Stimulated activated CD8-positive, alpha-beta memory T cell treated with anti-CD3 and anti-CD28 coated beads, Interleukin-4, amount 100 ng/mL, for 4 hours (primary cell): ENCODE measurements at places on chromosomes 2 and 18.

DNA sequence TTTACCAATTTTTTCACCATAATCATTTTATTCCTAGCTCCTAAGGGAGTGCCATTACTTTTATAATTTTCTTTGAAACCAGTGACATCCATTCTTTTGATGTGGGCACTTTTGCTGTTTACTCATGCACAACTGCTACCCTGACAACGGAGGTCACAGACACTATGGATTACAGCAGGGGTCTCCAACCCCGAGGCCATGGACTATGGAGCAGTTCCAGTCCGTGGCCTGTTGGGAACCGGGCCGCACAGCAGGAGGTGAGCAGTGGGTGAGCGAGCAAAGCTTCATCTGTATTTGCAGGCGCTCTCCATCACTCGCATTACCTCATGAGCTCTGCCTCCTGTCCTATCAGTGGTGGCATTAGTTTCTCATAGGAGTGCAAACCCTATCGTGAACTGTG is 34.6 kb downstream of the PRPF40A start:
- no peak for DNase-seq

- no peak for DNase-seq
Observed at GRCh38 chr2:41990245-41990644, 57.6 kb upstream of the PKDCC start.

DNA sequence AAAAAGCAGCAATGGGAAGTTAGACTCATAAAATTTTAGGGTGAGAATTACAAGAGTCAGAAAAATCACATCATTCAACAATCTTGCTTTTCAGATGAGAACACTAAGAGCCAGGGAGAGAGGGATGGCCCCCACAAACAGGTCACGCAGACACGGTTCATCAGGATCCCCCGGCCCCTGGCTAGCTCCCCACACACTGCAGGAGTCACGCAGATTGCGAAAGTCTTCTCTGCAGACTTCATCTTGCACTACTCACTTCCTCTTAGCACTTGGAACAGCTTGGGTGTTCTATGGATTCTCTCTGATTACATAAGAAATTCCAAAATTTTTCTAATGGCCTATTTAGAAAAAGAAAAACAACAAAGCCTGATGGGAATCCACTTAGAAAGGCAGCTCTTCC is 21.6 kb upstream of the SULT1C2 start:
- no peak for DNase-seq

DNA sequence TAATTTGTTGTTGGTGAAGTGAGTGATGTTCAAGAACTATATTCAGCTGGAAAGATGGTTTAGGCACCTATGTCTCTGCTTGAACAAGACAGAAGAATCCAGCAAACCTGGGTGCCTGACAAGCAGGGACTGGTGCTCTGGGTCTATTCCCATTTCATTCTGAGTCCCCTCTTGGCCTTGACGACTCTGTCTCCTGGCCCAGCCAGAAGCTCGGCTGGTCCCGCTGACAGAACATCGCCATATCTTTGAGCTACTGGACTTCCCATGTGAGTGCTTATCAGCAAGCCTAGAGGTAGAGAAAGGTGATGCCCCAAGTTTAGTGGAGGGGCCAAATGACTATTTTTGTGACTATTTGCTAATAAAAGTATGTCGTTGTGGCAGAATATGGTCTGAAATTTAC is 48.2 kb downstream of the SDC1 start:
- no peak for DNase-seq

DNA sequence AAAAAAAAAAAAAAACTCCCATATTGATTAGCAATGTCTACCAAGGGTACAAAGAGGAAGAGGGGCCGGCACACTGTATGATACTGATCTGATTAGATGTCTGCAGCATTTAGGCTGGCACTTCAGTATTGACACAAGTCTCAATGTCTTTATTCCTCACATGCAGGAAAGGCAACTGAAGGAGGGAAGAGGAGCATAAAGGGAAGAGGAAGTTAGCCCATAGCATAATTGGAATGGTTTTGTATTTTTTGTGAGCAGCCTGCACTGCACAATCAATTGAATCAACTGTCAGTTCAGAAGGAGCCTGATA is 79.0 kb downstream of the DNER start:
- DNase-seq = no peak

- no peak for DNase-seq
Observed at GRCh38 chr18:75827751-75828287, 400.3 kb upstream of the SMIM21 start.

GRCh38 chr2:46539327-46540276 is 60.2 kb downstream of the TMEM247 start:
- DNase-seq = no peak

DNA sequence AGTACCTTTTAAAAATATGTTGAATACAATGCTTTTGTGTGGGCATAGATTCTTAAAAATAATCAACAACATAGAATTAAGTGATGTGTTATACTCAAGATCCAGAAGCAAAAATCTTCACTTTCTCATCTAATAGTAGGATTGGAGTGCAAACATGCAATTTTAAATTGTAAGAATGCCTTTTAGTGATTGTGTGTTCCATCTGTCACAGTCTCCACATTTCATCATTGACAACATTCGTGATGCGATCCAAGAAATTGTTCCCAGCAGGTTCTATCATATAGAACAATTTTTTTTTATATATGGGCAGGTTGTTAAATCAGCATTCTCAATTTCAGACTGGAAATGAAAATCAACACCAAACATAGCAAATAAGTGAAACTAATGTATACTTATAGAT is 1671.8 kb upstream of the SLC39A10 start:
- DNase-seq = no peak

DNA sequence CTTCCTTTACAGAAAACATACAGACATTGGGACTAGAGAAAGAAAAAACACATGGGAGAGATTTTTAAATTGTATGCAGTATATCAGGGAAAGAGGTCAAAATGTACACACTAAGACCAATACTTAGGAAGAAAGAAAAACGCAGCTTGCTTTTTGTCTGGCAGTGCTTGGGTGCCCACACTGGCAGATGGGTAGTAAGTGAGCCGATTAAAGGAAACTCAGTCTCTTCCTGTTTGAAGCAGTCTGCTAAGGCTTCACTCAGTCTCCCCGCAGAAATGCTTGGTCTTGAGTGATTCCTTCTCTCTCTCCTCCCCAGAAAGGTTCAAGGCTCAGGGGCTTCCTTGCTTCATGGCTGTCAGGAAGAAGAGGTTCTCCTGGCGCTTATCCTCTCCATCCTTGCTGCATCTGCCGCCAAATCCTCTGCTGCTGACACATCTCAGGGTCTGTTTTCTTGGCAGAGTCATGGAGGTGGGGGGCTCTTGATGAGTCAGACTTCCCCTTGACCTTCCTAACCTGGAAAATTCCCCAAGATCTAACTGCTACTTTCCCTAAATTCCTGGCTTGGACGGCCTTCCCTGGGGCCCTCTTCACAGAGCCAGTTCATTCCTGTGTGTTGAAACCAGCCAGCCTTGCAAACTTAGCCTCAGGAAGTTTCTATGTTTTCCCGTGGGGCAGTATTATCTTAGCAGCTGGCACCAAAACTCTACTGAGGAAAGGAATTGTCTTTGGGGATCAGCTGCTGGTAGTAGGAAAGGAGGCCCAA is 10.5 kb upstream of the TMSB10 start:
- DNase-seq = no peak

DNA sequence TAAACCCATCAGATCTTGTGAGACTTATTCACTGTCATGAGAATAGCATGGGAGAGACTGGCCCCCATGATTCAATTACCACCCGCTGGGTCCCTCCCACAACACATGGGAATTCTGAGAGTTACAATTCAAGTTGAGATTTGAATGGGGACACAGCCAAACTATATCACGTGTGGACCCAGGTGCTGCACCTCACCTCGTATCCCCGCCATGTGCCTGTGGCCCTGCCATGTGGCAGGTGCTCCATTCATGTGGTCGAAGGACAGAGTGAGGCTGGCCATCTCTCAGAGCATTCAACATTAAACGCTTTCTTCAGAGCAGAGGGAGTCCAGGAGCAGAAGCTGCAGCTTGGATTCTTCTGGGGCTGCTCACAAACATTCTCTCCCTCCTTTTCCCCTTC is 32.3 kb downstream of the MROH2A start:
- DNase-seq = no peak

GRCh38 chr2:83370419-83370762 is 1088.7 kb downstream of the SUCLG1 start:
- no peak for DNase-seq

DNA sequence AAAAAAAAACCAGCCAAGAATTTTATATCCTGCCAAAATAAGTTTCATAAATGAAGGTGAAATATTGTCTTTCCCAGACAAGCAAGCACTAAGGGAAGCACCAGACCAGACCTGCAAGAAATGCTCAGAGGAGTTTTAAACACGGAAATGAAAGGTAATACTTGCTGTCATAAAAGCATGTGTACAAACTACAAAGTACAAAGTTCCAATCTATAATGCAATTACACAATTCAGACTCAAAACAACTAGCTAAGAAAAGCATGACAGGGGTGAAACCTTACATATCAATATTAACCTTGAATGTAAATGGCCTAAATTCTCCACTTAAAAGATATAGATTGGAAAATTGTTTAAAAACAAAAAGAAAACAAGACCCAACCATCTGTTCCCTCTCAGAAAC is 45.0 kb upstream of the ASXL3 start:
- DNase-seq = no peak

DNA sequence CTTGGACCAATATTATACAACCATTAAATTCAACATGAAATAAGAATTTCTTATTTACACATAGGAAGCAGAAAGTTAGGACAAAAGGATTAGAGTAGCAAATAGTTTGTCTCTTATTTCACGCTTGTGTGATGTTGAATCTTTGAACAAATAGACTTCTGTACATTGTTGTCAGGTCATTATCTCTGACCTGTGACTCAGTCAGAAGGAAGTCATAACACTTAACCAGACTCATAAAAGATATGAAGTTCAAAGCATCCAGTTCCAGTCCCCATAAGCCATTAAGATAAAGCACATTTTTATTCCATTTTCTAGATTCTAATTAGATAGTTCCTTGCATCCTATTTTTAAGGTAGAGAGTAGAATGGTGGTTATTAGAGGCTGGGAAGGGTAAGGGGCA is 130.8 kb downstream of the UPP2 start:
- no peak for DNase-seq

- DNase-seq = no peak
Observed at GRCh38 chr18:48059455-48060010, 129.1 kb upstream of the SMAD2 start.

DNA sequence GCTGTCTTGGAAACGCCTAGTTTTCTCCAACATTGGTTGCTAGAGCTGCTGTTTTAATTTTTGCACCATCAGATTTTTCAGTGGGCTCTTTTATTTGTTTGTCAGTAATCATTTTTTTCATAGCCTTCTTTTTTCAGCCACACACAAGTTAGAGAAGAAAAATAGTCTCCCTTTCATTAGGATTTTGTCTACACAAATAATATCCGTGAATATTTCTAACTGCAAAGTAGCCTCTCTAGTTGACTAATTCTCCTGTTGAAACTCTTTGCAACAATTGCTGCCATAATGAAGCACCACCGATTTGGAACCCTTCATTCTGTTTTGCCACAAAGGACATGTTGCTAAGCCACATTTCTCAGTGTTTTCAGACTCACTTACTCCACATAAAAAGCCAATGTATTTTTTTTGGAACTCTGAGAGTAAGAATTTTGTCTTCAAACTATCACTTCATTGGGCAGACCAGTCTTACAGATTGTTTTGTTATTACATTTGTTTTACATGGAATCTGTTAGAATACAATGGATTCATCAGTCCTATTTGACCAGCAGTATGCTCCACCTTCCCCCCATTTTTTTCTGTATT is 9.6 kb downstream of the KCNJ3 start:
- no peak for DNase-seq

DNA sequence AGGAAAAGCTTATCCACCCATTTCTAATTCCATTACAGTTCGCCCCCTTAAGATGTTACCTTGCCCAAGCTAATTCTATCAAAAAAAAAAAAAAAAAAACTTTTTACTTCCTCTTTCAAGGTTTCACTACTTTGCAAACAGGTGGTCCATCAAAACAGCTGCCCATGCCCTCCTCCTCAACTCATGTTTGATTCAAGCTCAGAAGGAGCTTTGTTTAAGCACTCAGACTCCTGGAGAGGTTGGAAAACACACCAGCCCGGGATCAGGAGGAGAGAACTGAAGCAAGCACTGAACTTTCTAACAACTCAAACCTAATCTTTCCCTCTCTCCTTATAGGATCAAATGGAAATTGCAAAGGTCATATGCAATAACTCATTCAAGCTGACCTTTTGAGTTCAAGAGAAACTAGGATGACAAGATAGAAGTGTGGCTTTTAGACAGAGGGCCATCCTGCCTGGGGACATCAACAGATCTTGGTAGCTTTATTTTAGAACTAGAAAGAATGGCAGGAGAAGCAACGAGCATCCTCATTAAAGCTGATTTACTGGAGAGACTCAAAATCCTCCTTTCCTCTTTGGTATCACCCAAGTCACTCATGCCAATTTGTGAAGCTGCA is 28.3 kb upstream of the FZD7 start:
- DNase-seq = no peak

- no peak for DNase-seq
Observed at GRCh38 chr2:101293544-101293943, 15.0 kb downstream of the RNF149 start.

DNA sequence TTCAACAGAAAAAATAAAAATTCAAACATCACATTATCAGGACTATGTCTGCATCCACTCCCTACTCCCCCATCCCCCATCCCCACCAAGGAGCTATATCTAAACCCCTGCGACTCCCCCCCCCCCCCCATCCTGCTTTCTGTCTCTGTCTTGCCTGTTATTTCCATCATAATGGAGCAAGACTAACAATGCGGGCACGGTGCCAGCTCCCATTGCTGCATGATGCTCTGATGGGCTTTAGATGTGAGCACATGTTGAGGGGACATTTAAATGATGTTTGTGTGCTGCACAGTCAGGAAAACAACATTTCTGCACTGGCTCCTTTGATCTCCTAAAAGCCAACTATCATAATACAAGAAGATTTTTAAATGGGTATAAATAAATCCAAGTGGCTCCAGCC is 644.2 kb upstream of the SETBP1 start:
- DNase-seq = no peak

- DNase-seq = no peak
Observed at GRCh38 chr2:40346535-40347354, 105.1 kb downstream of the SLC8A1 start.

GRCh38 chr2:218271487-218271797 is 1.1 kb downstream of the PNKD start:
- DNase-seq = no peak

DNA sequence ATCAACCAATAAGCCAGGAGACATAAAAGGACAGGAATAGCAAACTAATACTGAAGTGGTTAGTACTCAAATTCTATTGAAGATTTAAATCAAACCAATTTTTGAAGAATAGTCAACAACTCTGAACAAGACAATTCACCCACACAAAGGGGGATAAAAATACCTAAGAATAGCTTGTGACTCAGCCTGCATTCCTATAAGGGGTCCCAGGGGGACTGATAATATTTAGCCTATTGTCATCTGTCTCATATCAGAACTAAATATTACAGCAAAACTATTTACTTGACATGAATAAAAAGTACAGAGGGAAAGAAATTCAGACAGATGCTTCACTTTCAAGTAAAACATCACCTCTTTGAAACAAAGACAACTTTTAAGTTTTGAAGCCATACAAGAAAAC is 7.7 kb downstream of the ITSN2 start:
- DNase-seq = no peak

- DNase-seq = no peak
Observed at GRCh38 chr2:213032607-213033006, 118.8 kb downstream of the IKZF2 start.

- no peak for DNase-seq
Observed at GRCh38 chr18:12291161-12291560, 16.9 kb upstream of the TUBB6 start.
